ENCODE measurements at places on chromosomes 13 and 19.

GRCh38 chr13:53638040-53638439, 609.4 kb downstream of the OLFM4 start:
- DNase-seq, result no peak

GRCh38 chr13:79522583-79522982, 41.6 kb downstream of the NDFIP2 start:
- no peak for DNase-seq

- peak; percentile 31 for DNase-seq
Measured at GRCh38 chr19:42154471-42155323, 22.5 kb upstream of the POU2F2 start.

GRCh38 chr13:50912851-50913250, 3.3 kb downstream of the RNASEH2B start:
- DNase-seq, result no peak

DNA sequence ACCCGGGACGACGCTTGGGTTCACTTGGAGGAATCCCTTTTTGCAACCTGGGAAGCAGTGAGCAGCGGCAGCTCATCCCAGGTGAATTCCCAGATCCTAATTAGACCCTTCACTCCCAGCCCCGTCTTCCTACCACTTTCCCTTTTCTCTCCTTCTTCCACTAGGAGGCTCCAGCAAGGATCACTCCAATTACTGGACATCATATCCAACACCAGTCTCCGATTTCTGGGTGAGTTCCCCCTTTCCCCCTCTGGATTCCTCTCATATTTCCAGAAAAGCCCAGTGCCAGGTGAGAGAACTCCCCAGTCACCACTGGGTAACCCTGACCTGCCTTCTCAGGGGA, 17.1 kb upstream of the ZSCAN4 start:
- no peak for DNase-seq

DNA sequence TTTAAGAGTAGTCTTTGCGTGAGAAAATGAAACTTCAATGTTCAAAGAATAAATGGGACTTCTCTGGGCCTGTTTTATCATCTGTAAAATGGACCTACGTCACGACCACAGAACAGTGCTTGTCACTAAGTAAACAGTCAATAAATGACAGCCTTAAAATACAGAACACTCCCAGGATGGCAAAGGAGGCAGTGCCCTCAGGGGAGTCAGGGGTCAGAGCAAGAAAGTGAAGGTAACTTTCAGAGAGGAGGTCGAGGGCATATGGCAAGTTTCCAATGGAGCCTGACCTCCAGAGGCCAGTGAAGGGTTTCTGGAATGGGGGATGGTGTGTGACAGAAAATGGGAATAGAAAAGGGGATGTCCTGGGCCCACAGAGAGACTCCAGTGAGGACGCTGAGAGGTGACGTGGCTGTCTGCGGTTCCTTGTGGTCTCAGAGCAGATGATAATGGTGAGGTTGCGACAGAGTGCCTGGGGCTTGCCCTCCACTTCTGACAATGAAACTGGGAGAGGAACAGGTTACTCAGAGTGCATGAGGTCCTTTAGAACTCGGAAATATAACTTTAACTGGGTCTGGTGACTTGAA, 91.8 kb downstream of the UBL3 start:
- DNase-seq, result peak; percentile 72

GRCh38 chr13:104597546-104598180, 1531.4 kb upstream of the SLC10A2 start:
- DNase-seq, result no peak

GRCh38 chr13:110685305-110686020, 20.5 kb downstream of the CARS2 start:
- DNase-seq, result no peak

- no peak for DNase-seq
Measured at GRCh38 chr13:90416519-90416918, 931.0 kb upstream of the MIR17HG start.

DNA sequence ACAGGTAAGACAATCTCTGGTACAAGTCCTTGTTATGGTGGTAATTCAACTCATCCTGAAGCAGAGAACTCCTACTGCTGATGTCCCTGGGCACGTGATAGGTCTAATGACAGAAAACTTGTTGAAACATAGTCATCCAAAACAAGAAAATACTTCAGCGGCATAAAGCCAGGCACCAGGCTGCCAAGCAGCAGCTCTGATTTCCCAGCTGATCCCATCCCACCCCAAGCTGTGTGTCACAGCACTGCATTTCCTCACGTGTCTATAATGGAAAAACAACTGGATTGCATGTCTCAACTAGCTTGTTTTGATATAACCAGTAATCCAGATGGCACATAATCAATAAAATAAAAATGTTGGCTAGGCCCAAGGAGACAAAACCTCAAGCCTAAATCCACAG, 64.8 kb downstream of the MIPEP start:
- no peak for DNase-seq

DNA sequence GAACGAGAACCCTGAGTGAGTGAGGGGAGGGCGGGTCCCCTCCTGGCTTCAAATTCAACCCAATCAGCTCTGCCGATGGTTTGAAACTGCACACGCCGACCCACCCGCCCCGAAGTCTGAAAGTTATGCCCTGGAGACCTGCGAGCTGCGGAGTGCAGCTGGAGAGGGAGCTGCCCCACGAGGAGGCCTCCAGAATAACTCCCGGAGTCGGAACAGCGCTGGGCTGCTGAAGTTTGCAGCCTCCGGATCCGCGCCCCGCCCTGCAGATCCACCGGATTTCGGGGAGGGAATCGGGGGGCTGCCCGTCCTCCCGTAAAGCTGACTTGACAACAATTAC, 7.0 kb downstream of the POU4F1 start:
- DNase-seq, result no peak

DNA sequence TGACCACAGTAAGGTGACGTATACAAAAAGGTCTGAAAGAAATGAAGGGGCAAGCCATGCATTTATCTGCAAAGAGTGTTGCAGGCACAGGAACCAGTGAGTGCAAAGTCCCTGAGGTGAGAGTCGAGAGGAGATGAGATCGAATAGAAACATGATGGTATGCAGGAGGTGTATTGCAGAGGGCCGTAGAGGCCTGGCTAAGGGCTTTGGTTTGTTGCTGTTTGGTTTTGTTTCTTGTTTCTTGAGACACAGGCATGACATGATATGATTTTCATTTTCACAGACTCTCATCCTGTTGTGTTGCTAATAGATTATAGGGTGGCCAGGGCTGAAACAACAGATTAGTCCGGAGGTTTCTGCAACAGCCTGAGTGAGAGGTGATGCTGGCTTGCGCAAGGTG, 80.4 kb downstream of the HSPH1 start:
- no peak for DNase-seq

DNA sequence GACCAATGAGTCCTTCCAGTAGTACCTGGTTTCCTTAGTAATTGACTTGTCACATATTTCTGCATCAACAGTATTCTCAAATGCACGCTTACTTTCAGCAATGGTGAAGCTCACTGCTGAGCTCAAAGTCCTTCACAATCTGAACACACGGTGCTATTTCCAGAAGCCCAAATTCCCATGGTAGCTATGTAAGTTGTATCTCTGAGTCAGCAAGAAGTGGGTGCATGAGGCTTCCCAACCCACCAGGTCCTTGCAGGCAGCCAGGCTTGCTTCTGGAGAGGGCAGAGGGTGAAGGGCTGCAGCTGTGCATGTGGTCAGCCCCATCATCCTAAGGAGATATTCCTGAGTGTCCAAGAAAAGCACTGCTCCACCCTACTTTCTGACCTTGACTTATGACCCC, 25.7 kb downstream of the COL4A2 start:
- no peak for DNase-seq

DNA sequence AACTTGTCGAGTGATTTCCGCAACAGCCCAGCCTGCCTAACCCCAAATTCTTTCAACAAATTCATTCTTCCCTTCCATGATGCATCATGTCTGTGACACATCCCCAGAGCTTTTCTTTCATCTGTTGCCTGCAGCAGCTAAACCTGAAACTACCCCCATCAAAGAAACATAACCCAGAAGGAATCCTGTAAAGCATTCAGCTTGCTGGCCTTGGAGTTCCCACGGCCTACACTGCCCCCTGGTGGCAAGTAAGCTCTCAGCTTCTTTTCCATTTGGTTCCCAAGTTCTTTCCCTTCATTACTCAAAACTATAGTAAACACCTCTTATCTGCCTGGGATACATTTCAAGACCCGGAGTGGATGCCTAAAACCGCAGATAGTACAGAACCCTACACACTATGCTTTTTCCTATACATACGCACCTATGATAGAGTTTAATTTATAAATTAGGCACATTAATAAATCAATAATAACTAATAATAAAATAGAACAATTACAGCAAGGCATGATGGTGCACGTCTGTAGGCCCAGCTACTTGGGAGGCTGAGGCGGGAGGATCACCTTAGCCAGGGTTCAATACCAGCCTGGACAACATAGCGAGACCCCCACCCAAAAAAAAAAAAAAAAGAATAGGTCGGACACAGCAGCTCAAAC, 7.4 kb downstream of the ETHE1 start:
- DNase-seq, result peak; percentile 82

GRCh38 chr13:113655346-113656002, 2.5 kb downstream of the ATP4B start:
- DNase-seq, result peak; percentile 11

GRCh38 chr13:74571811-74572210, 437.6 kb upstream of the KLF12 start:
- no peak for DNase-seq

GRCh38 chr19:18503971-18504885, 17.6 kb downstream of the ELL start:
- DNase-seq, result no peak

DNA sequence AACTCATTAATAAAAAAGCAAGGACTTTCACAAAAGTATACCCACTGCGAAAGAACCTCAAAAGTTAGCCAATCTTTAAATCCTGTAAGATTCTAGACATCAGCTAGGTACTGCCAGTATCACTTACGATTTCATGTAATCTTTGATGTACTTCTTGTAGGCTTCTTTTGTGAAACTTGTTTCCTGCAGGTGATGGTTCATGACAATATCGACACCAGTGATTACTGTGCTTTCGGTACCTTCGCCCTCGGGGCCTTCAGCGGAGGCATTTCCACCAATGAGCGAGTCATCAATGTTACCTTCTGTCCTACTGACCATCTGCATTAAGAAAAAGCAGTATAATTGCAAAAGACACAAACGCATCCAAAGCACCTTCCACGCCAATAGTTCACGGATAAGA, 1.1 kb downstream of the TPT1 start:
- DNase-seq, result peak; percentile 61

- no peak for DNase-seq
Measured at GRCh38 chr13:28478127-28478526, 16.8 kb downstream of the FLT1 start.

- DNase-seq, result no peak
Measured at GRCh38 chr19:8481616-8482015, 20.8 kb downstream of the PRAM1 start.

DNA sequence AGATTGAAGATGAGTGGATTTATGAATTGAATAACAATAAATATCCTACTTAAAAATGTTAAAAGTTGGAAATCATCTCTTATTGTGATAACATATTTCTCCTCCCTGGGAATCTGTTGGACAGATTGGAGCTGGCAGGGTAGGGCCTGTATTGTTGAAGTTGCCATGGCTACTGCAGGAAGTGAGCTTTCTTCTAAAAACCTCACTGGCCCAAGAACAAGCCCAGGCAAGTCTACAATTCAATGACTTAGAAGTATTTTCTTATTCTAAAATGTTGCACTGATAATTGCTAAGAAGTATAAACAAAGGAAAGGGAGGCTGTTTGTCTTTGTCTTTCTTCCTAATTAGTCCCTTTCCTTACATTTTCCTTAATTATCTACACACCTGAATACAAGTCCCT, 112.1 kb downstream of the DLEU7 start:
- no peak for DNase-seq

- DNase-seq, result no peak
Measured at GRCh38 chr19:46776927-46777911, 11.2 kb downstream of the SLC1A5 start.

DNA sequence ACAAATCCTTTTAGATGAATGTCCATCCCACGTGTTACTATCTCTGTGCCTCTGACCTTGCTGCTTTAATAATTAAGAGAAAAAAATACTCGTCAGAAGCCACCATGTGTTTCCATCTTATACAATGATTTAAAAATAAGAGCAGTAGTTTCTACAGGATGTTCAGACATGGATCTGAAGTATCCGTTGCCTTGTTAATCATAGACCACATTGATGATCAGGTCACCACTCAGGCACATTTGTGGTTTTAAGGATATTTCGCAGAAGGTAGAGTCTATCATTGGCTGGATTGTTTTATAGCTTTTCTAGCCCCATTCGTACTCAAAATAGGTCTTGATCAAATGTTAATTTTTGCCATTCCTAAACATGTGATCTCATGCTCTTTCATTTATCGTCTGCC, 710.0 kb upstream of the ARGLU1 start:
- no peak for DNase-seq

DNA sequence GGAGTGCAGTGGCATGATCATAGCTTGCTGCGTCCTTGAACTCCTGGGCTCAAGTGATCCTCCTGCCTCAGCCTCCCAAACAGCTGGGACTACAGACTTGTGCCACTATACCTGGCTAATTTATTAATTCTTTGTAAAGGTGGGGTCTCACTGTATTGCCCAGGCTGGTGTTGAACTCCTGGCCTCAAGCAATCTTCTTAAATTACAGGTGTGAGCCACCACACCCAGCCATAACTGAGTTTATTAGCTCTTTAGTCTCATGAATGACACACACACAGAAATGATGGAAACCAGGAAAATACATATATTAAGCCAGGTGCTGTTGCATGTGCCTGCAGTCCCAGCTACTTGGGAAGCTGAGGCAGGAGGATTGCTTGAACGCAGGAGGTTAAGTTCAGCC, 33.1 kb upstream of the LMO7 start:
- no peak for DNase-seq

DNA sequence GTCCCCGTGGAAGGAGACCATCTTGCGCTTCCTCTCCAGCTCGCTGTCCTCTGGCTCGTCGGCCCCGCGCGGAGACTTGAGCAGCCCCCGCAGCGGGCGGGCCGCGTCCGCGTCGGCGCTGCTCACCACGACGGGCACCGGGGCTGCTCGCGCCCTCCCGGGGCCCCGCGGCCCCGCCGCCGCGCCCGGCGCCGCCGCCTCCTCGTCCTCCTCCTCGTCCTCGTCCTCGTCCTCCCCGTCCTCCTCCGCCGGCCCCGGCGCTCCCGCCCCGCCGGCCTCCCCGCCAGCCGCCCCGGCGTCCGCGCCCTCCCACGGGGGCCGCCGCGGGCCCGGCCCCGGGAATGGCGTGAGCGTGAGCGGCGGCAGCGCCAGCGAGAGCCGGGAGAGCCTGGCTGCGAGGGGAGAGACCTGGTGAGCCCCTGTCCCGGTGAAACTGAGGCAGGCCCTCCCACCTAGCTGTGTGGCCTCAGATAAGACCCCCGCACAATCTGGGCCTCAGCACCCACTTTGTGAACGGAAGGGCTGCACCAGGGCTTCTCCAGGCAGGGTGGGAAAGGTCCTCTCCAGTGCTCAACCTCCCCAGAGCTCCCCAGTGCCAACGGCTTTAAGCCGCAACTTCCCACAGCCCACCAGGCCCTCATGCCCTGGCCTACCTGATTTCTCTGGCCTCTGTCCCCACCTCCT, 17.8 kb downstream of the LMTK3 start:
- no peak for DNase-seq

GRCh38 chr19:38233740-38234251, 9.8 kb upstream of the DPF1 start:
- DNase-seq, result peak; percentile 83

Data from activated T-cell treated with anti-CD3 and anti-CD28 coated beads, Interleukin-2, amount 50 U/mL, for 24 hours (primary cell).